ENCODE measurements at places on chromosomes 12 and 14.

- no peak for DNase-seq
Observed at GRCh38 chr14:83746336-83746735, 1783.6 kb upstream of the FLRT2 start.

DNA sequence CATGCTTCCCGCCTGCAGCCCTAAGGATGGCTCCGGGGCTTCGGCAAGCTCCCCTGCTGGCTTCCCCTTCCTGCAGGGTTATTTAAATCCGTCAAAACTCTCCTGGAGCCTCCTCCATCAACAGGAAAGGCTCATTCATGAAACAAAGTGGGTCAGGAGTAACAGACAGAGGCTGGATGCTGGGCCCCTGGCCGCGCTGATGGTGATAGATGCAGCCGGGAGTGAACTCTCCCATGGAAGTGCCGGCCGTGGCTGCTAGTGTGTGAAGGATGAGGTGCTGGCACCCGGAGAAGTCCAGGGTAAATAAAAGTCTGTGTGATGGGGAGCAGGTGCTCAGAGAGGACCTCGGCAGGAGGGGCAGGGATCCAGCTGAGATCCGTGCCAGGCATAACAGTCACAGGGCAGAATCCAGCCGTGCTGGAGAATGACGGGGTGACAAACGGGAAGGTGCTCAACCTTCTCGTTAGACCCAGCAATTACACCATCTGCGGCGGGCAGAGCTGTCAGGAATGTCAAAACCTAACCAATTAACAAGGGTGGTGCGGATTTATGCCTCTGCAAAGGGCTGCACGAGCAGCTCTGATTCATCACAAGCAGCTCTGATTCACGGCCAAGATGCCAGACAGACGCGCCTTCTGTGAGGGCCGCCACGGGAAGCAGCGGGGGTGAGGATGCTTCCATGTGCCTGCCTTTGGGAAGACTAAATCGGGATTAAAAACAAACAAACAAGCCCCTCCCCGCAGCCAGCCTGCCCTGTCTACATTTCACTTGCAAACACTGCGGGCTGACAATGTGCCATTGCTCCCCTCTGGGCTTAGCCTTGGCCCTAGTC, 55.6 kb downstream of the SYNE3 start:
- no peak for DNase-seq

DNA sequence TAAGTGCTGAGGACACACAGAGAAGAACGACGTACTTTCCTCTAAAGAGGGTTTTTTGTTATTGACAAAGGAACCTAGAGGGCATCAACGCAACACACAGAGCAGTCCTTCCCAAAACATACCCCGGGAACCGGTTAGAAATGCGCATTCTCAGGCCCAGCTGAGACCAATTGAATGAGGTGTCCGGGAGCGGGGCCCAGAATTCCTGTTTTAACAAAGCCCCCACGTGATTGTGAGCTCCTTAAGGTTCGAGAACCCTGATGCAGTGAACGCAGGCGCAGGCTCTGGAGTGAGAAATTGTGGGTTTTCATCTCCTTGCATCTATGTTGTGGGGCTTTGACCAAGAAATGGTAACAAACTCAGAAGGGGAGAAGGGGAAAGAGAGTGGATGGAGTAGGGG, 51.0 kb upstream of the TBX3 start:
- no peak for DNase-seq

- no peak for DNase-seq
Observed at GRCh38 chr14:72528059-72528862, 365.6 kb downstream of the DPF3 start.

- no peak for DNase-seq
Observed at GRCh38 chr12:13187399-13187798, 9.1 kb upstream of the EMP1 start.

- DNase-seq = no peak
Observed at GRCh38 chr12:121107681-121108080, 25.0 kb upstream of the P2RX7 start.

- DNase-seq = no peak
Observed at GRCh38 chr12:10501030-10501429, 4.7 kb upstream of the EIF2S3B start.

DNA sequence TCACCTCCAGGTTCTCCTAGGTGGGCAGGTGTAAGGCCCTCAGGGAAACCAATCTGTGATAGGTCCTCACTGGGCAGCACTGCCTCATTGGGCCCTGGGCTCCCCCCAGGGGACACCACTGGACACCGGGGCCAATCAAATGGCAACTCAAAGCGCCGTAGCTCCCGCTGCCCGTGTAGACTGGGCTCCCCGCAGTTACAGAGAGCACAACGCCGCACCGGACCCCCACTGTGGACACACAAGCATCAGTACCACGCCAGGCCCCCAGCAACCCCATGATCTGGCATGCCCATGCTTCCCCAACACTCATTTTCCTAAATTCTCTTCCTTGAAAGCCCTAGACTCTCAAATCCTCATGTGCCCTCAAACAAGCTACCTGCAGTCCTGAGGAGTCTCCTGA, 6.1 kb downstream of the KMT2D start:
- no peak for DNase-seq

Data from stimulated activated CD4-positive, alpha-beta T cell treated with anti-CD3 and anti-CD28 coated beads, Interleukin-1b, Interleukin-23, amount 100 ng/mL, for 1 hour (primary cell).